ENCODE measurements at places on chromosomes 12 and 14. TPM values are rescaled to one million over a fixed set of nuclear protein-coding genes. Genes with fewer than 3 reads are reported as not detected.

GRCh38 chr12:57461917-57462250, 2.3 kb downstream of the GLI1 start:
- DNase-seq = no peak

DNA sequence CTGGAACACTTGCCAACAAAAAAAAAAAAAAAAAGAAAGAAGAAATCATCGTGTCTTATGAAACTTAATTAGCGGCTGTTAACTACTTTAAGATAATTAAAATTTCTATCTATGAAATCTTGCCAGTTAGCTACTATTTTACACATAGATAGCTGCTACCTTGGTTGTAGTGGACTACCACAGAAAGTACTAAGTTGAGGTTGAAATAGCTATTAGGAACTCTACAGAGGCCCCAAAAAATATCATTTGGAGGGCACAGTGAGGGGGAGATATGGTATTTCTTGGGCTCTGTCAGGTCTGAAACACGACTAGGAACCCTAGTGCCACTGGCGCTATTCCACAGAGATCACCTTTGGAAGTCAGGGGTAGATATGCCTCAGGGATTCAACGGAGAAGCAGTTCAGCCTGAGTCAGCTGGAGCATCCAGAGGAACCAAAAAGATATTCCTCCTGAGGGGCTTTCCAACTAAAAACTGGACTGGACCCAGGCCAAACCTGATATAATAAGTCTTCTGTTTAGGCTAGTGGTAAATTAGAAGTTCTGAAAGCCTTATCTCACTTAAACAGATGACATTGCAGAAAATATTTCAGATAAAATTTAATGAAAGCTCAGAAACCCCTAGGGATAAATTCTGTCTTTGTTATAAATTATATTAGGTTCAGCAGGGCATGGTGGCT, 126.1 kb downstream of the EPS8 start:
- DNase-seq = no peak

DNA sequence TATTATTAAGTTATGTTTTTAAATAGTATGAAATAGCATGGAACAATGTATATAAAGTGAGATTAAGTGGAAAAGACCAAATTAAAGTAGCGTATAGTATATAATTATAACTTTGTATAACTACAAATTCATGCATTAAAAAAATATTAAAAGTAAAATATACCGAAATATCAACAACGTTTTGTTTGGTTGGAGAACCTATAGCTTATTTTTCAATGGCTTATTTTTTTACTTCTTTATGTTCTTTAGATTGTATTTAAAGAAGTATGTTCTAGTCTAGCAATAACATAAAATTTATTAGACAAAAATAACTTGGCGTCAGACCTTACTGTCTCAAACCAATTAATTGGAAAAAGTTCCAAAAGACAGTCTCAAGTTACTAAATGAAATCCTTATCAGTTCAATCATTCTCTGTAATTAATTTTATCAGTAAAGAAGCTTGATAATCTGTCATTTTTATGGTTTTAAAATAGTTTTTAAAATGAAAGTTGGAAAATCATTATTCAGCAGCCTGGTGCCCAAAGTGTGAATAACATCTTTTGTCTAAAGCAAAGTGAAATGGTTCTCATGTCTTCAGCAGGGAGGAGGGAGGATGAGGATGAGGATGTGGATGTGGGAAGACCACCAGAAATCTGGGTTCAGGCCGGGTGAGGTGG, 46.7 kb downstream of the IRAK3 start:
- no peak for DNase-seq

The APEX1 gene
- 105 TPM for total RNA-seq

DNA sequence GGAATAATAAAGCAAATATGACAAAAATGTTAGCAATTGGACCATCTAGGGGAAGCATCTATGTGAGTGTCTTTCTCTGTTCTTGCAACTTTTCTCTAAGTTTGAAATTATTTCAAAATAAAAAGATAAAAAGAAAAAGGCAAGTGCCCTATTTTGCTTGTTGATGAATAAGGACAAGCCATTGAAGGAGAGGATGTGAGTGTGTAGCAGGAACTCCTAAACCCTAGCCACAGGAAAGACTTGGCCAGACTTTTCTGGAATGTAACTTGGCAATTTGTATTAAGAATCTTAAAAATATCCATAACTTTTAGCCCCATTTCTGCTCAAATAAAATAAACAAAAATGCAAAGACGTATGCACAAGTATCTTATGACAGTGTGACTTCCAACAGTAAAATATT, 279.4 kb downstream of the CACNA1C start:
- no peak for DNase-seq

DNA sequence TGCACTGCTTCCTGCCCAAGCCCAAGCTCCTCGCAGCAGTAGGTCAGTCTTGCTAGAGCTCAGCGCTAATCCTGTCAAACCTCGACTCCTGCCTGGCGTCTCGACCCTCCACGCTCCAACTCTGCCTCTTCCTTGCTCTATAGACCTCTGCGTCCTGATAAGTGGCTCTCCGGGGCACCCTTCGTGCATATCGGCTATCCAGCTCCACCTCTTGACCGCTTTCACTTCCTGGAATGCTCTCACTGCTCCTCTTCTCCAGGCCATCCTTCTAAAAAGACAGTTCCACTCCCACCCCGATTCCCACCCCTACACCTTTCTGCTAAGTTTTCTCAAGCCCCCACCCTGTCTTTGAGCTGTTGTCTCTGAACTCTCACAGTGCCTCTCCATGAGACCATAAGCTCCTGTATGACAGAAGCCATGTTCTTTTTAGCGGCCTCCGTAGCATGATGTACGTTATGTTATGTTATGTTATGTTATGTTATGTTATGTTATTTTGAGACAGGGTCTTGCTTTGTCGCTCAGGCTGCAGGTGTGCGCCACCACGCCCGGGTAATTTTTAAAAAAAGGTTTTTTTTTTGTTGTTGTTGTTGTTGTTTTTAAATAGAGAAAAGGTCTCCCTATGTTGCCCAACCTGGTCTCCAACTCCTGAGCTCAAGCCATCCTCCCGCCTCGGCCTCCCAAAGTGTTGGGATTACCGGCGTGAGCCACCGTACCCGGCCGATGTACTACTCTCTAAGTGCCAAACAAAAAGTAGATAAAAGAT, 601 bp downstream of the COX14 start:
- peak; percentile 93 for DNase-seq

- no peak for DNase-seq
These were observed 179.4 kb downstream of the KSR2 start for GRCh38 chr12:117789195-117789912.

DNA sequence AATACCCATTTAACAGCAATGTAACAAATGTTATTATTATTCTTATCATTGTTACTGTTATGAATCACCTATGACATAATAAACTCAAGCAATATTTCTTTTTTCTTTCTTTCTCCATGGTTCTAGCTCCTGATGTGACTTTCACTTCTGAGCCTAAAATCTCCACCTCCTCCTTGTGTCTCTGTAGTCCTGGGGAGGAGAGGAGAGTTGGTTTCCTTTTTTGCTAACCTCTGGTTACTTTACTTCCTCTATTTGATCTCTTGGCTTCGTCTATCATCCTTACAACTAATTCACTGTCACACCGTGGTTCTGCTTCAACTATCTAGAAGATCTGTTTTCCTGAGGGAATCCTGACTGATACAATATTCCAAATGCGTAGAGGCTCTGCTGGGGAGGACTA, 456.6 kb downstream of the VRK1 start:
- no peak for DNase-seq

DNA sequence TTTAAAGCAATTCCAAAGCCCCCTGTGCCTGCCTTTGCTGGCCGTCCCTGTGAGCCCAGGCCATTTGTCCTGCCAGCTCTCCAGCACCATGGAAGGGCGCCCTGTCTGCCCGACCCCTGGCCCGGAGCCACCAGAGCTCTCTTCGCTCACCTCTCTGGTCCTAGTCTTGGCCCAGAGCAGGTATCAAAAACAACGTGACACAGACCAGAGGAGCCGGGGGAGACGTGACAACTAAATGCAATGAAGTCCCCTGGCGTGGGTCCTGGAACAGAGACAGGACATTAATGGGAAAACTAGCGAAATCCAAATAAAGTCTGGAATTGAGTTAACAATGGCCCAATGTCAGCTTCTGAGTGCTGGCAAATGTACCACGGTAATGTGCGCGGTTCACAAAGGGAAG, 83.2 kb upstream of the DIO3 start:
- DNase-seq = no peak

DNA sequence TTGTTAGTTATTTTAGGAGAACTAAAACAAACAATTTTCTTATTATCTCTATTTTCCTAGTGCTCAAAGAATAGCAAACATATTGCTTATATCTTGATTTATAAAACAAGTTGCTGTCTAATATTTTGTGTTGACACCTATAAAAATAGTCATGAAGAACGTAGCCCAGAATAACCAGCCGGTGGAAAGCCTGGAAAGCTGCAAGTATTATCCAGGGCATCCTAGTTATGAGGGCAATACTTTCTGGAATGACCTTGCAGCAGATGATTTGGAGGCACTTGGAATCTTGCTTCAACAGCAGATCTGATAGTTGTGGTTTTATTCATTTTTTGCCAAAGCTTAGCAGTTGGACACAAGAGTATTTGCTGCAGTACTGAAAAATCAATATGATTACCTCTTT, 948.7 kb downstream of the LRFN5 start:
- no peak for DNase-seq

DNA sequence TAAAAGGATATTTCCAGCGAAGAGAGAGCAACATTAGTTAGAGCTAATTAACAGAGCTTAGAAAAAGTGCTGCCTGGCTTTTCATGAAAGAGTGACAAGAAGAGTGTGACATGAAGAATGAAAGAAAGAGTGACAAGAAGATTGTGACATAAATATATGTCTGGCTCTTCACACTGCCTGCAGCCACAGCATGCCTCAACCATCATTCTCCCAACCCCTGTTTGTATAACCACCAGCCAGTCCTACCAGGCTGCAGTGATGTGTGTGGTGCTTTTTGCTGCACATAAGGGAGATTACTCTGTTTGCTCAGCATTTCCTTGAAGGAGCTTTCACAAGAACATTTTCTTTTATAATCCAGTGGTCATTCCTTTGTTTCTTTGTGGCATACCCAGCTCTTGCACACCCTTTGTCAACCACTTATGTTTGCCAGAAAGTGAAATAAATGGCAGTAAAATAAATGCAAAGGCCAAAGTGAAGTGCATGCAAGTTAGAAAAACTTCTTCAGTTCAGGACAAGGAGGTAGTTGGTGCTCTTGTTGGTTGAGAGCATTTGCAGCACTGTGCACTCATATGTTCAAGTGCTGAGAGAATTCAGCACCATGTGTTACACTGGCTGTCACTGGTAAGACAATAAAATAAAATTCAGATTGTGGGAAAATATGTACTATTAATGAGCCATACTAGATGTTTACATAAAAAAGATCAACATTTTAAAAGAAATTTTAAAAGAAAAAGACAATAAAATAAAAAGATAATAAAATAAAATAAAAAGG, 50.6 kb downstream of the KIF21A start:
- DNase-seq = no peak

- DNase-seq = no peak
These were observed 20.6 kb downstream of the PKP2 start for GRCh38 chr12:32876004-32876403.

All from esophagus muscularis mucosa (tissue), 4 donors.